ENCODE measurements at places on chromosomes 5 and 9. TPM values are rescaled to one million over a fixed set of nuclear protein-coding genes. Genes with fewer than 3 reads are reported as not detected.

Gene PCDHB13
- total RNA-seq: 16.1 TPM

Gene RGS3
- 170 TPM for total RNA-seq

Gene CDC20B
- not detected for total RNA-seq

Gene ENTREP1
- 0.81 TPM for total RNA-seq

Gene CANX
- total RNA-seq: 371 TPM

Gene FOXD4
- 0.28 TPM for total RNA-seq

Gene SMIM3
- 46.4 TPM for total RNA-seq

Gene SOHLH1
- not detected for total RNA-seq

Gene C9
- total RNA-seq: not detected

GRCh38 chr9:75990576-75991304 lies 100.3 kb downstream of the PCSK5 start:
- no peak for DNase-seq

DNA sequence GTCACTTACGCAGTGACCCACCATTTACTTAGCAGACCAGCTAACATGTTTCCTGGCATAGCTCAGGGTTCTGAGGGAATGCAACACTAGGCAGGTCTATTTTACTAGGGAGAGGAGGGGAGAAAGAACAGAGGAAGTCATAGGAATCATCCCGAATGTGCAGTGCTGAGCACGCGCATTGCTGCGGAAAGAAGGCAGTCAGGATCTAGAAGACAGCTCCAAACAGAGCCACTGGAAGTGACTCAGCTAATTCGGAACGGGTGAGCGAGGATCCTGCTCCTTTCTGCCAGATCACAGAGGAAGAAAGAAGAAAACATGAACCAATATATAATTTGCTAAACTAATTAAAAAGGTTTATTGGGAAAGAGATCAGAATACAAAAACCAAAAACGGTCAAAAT lies 339.8 kb downstream of the EFNA5 start:
- no peak for DNase-seq

- no peak for DNase-seq
Observed at GRCh38 chr9:90188656-90189055, 454.0 kb downstream of the DIRAS2 start.

DNA sequence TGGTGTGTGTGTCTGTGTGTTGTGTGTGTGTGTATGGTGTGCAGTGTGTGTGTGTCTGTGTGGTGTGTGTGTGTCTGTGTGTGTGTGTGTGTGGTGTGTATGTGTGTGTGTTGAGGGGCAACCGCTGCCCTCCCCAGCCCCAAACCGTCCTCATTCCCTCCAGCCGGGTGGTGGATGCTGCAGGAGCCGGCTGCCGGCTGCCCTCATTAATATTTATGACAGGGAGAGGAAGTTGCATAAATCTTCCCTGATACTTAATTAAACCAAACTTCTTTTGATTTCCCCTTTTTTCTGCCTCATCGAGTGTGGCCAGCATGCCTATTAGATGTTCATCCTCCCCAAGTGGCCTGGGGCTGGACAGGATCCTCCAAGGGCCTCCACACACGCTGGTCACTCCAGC lies 121.4 kb upstream of the MVB12B start:
- DNase-seq: no peak

- DNase-seq: no peak
Observed at GRCh38 chr5:139838381-139839197, 43.0 kb downstream of the PSD2 start.

- DNase-seq: no peak
Observed at GRCh38 chr5:102048940-102049339, 247.1 kb downstream of the SLCO4C1 start.

DNA sequence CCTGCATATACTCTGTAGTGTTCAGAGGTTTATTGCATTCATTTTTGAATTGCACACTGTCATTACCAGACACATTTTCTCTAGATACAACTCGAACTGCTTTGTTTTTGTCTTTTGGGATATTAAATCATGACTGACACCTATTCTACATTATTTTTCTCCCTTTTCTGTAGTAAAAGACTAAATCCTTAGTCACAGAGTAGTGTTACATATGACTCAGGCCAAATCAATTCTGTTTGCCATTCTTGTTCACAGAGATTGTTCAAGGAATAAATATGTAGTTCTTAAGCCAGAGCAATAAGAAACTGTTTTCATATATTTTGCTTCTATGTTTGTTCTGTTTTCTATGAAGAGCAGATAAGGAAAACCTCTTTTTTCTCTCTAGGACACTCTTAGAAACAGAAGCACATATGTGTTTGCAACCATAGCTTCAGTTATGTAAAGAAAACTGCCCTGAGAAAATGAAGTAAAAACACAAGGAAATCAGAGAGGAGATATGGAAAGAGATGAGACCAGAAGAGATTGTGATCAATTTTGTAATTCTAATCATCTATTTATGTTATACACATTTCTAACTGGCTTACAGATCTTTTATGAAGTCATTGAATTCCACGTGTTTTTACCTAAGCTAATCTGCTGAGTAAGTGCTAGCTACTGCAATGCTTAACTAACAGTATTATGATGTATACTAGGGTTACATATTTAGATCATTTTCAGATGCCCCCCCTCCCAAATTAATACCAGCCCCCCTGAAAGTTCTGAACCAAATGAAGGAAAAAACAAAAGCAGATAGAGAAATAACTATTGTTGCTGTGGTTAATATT lies 1995.6 kb upstream of the CDH6 start:
- DNase-seq: no peak

DNA sequence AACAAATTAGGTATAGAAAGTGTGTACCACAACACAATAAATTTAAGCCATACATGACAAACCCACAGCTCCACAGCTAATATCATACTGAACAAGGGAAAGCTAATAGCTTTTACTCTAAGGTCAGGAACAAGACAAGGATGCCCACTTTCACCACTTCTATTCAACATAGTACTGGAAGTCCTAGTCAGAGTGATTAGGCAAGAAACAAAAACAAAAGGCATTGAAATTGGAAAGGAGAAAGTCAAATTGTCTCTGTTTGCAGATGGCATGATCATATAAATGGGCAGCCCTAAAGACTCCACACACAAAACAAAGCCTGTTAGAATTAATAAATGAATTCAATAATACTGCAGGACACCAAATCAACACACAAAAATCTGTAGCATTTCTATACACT lies 548.8 kb downstream of the CTNND2 start:
- DNase-seq: no peak

DNA sequence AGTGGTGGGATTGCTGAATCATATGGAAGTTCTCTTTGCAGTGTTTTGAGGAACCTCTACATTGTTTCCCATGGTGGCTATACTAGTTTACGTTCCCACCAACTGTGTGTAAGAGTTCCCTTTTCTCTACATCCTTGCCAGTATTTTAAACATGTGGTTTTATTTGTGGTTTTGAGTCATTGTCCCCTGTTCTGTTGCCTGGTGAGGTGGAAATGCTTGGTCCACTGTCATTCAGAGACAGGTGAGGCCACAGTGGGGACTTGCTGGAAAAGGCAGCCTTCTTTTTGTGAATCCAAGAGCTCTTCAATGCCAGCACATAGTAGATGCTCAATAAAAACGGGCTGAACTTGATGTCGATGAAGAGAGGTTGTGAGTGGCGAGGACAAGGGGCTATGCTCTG lies 44.2 kb downstream of the SH3PXD2B start:
- no peak for DNase-seq

DNA sequence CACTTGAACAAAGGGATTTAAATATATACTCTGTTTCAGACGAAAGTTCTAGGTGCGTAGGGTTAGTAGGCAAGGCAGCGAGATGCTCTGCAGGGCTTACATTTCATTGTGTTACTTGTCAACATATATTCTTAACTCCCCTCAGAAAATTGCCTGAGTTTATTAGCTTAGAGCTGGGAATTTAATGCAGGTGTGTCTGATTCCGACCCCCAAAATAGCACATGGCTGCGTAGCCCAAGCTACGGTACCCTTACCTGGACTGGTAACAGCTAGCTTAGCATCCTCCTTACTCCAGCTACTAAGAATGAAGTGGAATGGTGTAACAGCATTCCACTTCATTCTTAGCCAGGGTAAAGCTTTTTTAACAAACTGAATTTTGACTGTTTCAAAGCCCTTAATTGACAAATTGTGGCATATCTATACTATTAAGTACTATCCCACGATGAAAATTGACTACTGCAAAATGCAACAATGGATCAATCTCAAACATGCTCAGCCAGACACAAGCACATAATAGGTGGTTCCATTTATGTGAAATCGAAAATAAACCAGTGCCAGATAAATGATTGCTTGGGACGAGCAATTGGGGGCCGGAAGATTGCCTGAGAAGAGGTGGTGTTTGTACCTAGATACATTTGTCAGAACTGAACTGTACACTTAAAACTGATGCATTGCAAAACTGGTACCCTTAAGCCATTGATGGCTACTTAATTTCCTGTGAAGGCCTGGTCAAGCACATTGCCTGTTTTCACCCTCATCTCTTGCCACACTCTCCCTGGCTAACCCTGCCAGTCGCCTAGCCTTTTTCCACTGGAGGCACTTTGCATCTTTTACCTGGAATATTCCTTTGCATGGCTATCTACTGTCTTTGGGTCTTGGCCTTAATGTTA lies 3.0 kb upstream of the FGF18 start:
- no peak for DNase-seq

DNA sequence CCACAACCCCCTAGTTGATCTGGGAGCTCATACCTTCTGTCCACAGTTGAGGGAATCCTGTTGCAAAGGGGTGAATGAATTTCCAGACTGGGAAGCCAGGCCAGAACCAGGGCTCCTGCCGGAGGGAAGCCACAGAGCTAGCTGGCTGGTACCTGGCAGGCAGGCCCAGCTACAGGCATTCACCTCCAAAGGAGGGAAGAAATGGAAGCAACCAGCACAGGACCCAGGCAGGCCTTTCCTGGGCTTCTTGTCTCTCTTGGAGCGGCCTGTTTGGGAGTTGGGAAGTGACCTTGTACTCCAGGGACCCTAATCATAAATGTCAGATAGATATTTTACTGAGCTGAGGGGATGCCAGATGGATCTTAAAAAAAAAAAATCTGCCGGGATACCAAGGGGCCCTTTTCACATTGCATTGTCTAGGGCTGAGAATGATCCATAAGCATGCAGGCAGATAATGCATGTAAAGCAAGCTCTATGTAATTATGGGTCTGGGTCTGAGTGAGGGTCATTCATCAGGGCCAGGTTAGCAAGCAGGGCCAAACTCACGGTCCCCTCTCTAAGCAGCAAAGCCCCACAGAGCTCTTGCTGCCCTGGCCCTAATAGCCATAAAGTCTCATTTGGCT lies 8.4 kb downstream of the NR2F1 start:
- DNase-seq: no peak

DNA sequence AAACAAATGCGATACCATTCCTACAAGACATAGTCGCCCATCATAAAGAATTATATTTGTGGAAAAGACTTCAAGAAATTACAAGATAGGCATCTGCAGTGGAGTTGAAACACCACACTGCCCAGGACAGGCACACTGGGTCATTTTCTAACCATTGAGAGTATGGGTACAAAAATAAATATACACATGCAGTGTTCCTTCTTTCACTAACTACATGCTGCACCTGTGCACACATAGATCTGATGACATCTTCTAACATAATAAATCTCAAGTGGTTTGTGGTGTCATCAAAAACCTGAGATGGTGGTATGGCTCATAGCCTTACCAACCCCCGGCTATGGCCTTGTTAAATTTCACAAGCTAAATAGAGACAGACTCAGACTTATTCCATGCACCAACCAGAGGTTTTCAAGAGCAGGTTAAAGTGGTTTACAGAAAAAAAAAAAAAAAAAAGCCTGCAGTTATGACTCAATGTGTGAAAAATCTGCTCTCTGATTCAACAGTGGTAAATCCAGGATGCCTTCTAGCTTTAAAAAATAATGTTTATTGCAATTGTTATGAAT lies 12.4 kb upstream of the NFIB start:
- DNase-seq: no peak

DNA sequence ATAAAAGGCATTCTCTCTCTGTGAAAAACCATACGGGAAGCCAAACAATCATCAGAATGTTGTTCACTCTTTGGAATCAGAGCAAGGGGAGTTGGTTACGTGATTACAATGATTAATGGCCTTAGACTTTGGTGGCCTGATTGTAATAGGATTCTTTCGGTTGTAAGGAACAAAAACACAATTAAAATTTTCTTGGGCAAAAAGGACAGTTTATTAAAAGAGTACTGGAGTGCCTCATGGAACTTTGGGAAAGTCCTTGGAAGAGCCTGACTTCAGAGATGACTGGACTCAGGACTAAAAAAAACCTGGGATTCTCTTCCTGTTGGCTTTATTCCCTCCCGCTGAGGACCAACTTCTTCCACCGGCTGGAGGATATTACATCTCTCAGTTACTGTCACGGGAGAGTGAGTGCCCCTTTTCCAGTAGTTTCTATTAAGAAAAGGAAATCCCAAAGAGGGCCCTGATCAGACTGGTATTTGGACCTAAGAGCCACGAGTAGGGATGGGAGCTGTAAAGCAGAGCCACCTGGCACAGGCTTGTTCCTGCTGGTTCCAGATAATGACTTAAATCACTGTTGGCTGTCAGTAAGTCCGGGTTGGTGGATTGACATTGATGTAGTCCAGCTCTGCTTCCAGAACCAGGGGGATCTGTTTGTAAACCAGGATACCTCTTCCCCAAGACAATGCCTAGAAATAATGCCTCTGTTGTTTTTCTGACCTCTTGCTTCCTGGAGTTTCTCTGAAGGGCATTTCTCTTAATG lies 53.9 kb downstream of the CFAP95 start:
- DNase-seq: no peak

- DNase-seq: no peak
Observed at GRCh38 chr5:20522905-20523482, 535.0 kb upstream of the CDH18 start.

- no peak for DNase-seq
Observed at GRCh38 chr5:32406650-32407049, 37.9 kb downstream of the ZFR start.

- DNase-seq: no peak
Observed at GRCh38 chr5:153783362-153783658, 255.4 kb downstream of the FAM114A2 start.

GRCh38 chr9:131708226-131709002 lies 31.5 kb downstream of the RAPGEF1 start:
- peak; percentile 25 for DNase-seq

GRCh38 chr5:98614341-98614740 lies 159.1 kb upstream of the RGMB start:
- no peak for DNase-seq

DNA sequence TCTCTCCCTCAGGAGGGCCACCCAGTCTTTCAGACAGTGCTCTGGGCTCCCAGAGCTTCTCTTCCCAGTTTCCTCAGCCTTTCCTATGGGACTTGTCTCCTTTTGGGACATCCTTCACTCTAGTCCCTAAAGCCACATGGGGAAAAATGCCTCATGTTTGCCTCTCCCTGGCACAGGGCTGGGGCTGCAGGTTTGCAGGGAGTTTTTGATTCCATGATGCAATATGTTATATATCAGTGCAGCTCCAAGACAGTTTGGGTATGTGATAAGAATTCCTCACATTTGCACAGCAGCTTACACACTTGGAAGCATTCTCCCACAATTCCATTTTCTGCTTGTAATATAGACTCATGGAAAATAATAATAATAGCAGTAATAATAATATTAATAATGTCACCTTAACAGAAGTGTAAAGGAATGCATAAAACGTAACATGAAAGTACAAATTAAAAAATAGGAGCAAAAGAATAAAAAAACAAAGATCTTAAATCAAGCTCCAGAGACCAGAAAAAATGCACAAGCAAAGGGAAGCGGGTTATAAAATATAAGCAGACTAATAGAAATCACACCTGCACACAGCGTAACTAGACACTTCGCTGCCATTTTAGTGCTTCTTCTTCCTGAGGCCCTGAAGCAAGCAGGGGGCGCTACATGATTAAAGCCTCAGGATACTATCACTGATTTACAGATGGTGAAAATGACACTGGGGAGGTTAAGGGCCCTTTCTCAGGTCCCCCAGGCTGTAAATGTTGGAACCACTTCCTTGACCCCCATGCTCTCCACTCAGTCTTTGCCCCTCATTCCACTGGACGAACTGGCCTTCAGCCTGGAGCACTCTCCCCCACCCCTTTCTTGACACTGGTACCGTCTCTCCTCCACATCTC lies 70.0 kb upstream of the IL17B start:
- DNase-seq: no peak
